B cell (primary cell): ENCODE measurements at places on chromosomes 11 and 22. TPM values are rescaled to one million over a fixed set of nuclear protein-coding genes. Genes with fewer than 3 reads are reported as not detected.

DNA sequence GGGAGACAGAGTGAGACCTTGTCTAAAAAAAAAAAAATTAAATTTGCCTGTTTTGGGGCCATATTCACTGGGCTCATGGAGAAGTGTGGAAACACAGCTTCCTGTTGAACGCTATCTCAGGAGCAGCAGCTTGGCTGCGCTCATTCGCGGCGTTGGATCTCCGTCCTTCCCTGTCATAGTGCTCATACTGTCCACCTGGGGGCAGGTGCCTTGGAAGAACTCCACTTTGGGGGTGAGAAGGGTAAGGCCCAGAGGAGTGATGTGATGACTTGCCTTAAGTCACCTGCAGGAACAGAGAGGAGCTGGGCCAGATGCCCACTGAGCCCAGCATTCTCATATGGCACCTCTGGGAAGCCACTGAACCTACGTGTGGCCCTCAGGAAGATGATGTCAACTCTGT is 82.8 kb downstream of the CABIN1 start:
- no peaks in the 10 kb centered on the region for H3K27me3 ChIP-seq
- no peak overlapping the region for H3K27ac ChIP-seq
- peaks cover 64% of the 10 kb centered on the region for H3K36me3 ChIP-seq
- no peak overlapping the region for H3K4me3 ChIP-seq
- no peak for DNase-seq

DNA sequence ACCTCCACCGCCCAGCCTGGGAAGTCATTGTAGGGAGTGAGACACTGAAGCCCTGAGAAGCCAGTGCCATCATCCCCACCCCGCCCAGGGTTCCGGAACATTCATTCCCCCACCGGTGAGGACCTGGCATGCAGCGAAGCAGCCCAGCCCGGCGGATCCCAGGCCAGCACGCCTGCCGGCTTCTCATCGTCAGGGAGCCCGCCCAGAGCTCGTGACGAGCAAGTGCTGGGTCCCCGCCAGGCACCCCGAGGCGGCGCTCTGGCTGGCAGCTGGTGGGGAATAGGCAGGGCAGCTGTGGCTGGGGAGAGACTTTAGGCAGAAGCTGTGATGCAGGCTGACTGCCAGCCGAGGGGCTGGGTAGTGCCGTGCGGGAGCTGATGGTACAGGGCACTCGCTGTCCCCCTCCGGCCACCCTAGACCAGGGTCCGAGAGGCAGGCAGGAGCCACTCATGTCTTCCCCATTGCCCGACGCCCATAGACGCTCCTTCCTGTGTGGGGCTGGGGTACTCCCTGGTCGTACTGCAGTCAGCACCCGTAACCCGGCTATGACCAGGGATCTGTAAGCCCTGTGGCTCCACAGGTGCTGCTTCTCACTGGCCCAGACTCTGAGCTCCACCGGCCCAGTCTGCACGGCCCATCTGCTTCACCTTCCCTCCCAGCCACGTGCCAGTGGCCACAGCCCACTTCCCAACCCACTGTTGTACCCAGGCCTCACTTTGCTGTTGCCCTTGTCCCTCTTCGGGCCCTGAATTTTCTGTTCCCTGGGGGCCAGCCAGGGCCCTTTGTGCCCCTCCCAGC is 24.5 kb upstream of the CABP7 start:
- DNase-seq, result no peak
- H3K4me3 ChIP-seq, result no peak overlapping the region
- no peaks in the 10 kb centered on the region for H3K4me1 ChIP-seq
- H3K27ac ChIP-seq, result no peak overlapping the region
- H3K27me3 ChIP-seq, result no peaks in the 10 kb centered on the region
- H3K36me3 ChIP-seq, result no peaks in the 10 kb centered on the region

DNA sequence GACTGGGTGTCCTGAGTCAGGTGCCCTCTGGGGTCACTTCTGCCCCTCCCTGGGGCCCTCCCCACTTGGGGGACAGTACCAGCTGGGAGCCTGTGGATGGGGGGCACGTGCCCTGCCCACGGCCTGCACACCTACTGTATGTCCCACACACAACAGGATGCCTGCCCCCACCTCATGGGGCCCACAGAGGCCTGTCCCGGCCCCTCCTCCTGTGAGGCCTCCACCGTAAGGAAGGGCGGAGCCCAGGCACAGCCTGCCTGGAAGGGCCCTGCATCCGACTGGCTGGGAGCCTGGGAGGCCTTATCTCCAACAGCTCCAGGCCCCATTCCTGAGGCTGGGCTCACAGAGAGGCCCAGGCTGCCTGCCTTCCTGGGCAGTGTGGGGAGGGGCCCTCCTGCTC is 47.8 kb downstream of the BRSK2 start:
- no peaks in the 10 kb centered on the region for H3K4me1 ChIP-seq
- no peaks in the 10 kb centered on the region for H3K27me3 ChIP-seq
- no peak for DNase-seq
- no peaks in the 10 kb centered on the region for H3K36me3 ChIP-seq
- H3K27ac ChIP-seq, result no peak overlapping the region

DNA sequence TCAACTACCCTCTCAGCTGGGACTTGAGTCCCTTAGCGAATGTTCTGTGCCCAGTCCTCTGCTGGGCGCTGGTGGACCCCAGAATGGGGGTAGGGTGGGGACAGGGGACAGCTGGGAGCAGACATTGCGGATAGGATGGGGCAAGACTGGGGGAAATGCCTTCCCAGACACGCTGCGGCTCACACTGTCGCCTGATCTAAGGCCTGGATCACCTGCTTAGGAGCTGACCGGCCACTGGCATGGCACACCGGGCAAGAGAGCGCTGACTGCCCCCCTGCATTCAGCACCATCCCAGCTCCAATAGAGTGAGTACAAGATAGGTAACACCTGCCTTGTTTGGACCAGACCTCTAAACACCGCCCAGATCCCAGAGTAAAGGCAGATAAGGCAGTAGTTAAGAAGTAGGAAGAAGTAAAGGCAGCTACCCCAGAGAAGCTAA is 1.4 kb downstream of the ARVCF start:
- H3K4me1 ChIP-seq, result peaks cover 11% of the 10 kb centered on the region
- no peaks in the 10 kb centered on the region for H3K36me3 ChIP-seq
- no peak overlapping the region for H3K4me3 ChIP-seq
- DNase-seq, result no peak

DNA sequence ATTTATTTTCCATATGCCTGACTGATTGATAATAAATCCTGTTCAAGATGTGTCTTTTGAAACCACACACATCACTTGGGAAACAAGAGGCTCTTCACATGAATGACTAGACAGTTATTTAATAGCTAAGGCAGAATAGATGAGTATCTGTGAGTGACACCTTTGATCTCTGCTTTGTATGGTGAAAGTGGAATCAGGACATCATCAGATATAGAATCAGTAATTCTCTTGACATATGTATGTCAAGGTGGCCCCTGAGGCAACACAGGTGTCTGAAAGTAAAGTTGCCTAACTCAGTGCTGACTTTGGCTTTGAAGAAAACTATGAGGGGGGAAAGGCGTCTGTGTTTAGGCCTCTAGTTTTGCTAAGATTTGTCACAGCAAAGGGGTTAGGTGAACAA is 11.5 kb upstream of the CASP4 start:
- no peak for DNase-seq
- no peaks in the 10 kb centered on the region for H3K36me3 ChIP-seq
- no peaks in the 10 kb centered on the region for H3K27me3 ChIP-seq
- H3K27ac ChIP-seq, result no peak overlapping the region
- H3K4me1 ChIP-seq, result no peaks in the 10 kb centered on the region

DNA sequence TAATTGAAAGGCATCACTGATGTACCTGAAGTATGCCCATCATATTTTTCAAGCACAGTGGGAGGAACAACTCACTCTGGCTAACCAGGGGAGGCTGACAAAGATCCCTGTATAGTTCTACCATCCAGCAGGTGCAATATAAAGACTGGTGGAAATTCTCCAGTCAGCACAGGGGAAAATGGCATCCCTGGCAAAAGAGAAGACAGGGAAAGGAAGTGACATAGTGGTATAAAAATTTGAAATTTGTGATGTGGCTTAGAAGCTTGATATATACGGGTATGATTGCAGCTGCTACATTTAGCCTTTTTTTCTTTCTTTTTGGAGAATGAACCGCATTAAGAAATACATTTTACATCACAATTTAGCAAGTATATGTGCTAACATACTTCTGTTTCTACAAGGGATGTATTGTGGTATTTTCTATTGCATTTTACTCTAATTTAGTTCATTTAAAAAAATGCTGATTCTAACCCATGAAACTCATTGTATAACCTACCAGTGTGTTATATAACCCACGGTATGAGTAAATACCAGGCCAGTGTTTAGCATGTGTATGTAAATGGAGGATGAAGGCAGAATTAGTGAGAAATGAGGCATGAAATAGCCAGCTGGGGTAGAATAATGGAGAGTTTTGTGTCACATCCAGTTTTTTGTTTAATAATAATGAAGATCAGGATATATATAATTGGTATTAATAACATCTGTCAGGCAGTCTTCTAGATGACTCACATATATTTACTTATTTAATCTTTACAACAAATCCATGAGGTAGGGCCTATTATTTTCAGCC is 186.1 kb downstream of the ARHGAP42 start:
- no peak for DNase-seq
- H3K4me1 ChIP-seq, result no peaks in the 10 kb centered on the region
- H3K36me3 ChIP-seq, result no peaks in the 10 kb centered on the region
- no peaks in the 10 kb centered on the region for H3K27me3 ChIP-seq
- H3K27ac ChIP-seq, result no peak overlapping the region

DNA sequence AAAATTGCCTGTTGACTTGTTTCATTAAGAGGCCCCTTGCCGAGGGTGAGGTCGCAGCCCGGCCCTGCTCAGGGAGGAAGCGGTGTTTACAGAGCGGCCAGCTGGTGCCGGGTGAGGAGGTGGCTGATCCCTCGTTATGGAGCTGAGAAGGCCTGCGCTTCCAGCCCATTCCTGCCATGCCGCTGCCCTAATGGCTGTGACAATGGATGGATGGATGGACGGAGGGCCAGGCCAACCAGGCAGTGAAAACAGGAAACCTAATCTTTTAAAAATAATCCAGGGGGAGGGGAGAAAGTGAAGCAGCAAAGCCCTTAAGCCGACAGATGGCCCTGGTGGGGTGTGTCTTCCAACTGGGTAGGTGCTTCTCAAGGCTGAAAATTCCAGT is 38.5 kb downstream of the BCR start:
- H3K4me3 ChIP-seq, result peak overlapping the region; percentile 41
- no peaks in the 10 kb centered on the region for H3K27me3 ChIP-seq
- peak; percentile 44 for DNase-seq
- H3K4me1 ChIP-seq, result peaks cover 71% of the 10 kb centered on the region
- H3K27ac ChIP-seq, result peak overlapping the region; percentile 6

GRCh38 chr11:96470521-96470920 is 80.7 kb downstream of the JRKL start:
- H3K4me1 ChIP-seq, result no peaks in the 10 kb centered on the region
- no peak for DNase-seq

- no peaks in the 10 kb centered on the region for H3K4me1 ChIP-seq
- no peak overlapping the region for H3K27ac ChIP-seq
- H3K36me3 ChIP-seq, result no peaks in the 10 kb centered on the region
- no peak for DNase-seq
- H3K4me3 ChIP-seq, result no peak overlapping the region
- no peaks in the 10 kb centered on the region for H3K27me3 ChIP-seq
Measured at GRCh38 chr22:41823797-41824196, 9.1 kb upstream of the SREBF2 start.

GRCh38 chr22:17013396-17014100 is 5.5 kb upstream of the GAB4 start:
- H3K27ac ChIP-seq, result no peak overlapping the region
- H3K4me1 ChIP-seq, result no peaks in the 10 kb centered on the region
- no peak overlapping the region for H3K4me3 ChIP-seq

DNA sequence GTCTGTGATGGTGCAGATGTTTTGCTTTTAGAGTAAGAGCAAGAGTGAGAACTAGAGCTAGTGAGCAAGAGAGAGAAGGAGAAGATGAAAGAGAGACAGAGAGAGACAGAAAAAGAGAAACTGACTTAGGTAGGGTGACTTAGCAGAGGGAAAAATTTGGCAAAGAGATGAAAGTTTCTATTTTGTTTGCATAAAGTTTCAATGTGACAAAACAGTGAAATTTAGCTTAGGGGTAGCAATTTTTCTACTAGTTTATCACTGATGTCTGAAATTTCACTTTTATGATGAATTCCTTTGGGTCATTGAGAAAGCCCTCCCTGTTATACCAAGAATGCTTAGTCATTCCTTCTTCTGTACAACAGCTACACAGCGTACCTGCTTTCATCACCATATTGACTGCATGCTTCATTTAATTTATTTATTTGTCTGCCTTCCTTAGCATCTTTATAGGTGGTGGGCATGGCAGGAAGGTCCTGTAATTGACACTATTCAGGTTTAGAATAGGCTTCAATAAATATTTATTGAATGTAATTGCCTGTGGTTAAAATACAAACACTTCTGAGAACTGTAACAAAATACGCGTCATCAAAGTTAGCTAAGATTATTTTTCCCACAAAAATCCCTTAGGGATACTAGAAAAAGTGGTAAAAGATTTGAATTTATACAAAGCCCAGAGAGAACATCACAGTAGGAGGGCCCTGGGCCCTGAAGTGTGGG is 19.9 kb upstream of the CTSC start:
- DNase-seq, result no peak
- no peaks in the 10 kb centered on the region for H3K36me3 ChIP-seq
- H3K4me3 ChIP-seq, result no peak overlapping the region

DNA sequence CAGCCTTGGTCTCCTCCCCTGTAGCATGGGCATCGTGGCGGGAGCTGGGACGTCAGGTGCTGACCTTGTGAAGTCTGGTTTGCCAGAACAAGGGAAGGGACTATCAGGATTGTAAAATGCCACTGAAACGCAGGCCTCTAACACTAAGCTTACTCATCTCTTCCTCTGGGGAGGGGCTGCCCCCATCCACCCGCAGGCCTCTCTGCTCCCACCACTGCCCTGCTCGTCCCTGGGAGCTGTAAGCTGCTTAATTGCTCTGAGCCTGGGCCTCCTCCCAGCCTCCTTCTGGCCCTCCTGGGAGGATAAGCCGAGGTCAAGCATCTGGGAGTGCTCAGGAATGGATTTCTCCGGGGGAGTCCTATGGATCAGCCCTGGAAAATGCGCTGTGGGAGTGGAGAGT is 8.4 kb downstream of the SHISAL1 start:
- H3K4me1 ChIP-seq, result no peaks in the 10 kb centered on the region
- no peak overlapping the region for H3K27ac ChIP-seq
- no peak for DNase-seq
- no peaks in the 10 kb centered on the region for H3K27me3 ChIP-seq
- H3K4me3 ChIP-seq, result no peak overlapping the region

The RBX1 gene
- 26.8 and 31.7 TPM in 2 replicates for polyA plus RNA-seq

The UPK2 gene
- polyA plus RNA-seq, result 0.40 and 0.43 TPM in 2 replicates

The GUCY1A2 gene
- not detected in 2 replicates for polyA plus RNA-seq

The SMTN gene
- polyA plus RNA-seq, result 5.3 and 7.0 TPM in 2 replicates

The NXPE2 gene
- not detected in 2 replicates for polyA plus RNA-seq

The CHST1 gene
- polyA plus RNA-seq, result 0.04 TPM in 1 of 2 replicates, not detected in the other

The ADAMTS15 gene
- 0.03 TPM in 1 of 2 replicates, not detected in the other for polyA plus RNA-seq

The NAP1L4 gene
- 62.1 and 83.6 TPM in 2 replicates for polyA plus RNA-seq

The TTC28 gene
- polyA plus RNA-seq, result 1.4 and 4.5 TPM in 2 replicates

The OR8B3 gene
- polyA plus RNA-seq, result not detected in 2 replicates
